EL (cell line): ENCODE measurements at places on chromosomes 2 and 18.

DNA sequence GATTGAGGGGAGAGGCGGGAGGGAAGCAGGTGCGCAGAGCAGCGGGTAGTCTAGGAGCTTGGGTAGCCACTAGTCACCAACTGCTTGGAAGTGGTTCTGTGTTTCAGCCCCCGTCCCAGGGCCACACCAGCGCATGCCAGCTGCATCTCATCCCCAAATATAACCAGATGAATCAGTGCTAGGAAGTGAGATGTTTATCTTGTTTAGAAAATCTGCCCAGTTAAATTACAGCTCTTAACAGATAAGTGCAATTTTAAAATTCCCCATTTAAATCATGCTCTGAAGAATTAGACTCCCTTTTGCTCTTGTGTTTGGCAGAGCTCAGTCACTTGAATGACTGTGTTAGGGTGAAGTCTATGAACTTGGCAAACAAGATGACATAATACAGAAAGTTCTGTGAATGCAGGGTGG is 193.8 kb downstream of the SEPTIN10 start:
- DNase-seq: peak; percentile 75

DNA sequence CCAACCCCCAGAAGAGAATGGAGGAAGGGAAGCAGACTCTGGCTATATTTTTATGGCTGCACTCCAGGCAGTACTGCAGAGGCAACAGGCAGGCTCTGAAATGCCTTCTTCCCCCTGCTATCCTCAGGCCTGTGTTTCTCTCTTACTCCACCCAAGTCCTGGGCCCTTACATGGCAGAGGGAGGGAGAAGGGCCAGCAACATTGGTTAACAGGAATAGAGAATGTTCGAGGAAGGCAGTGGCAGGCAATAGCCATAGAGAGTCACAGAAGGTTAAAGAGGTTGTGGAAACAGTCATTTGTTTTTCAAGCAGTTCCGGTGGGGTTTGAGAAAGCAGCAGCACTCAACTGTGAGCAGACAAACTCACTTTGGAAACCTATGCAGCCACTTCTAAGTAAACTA is 15.1 kb upstream of the DARS1 start:
- DNase-seq: no peak

DNA sequence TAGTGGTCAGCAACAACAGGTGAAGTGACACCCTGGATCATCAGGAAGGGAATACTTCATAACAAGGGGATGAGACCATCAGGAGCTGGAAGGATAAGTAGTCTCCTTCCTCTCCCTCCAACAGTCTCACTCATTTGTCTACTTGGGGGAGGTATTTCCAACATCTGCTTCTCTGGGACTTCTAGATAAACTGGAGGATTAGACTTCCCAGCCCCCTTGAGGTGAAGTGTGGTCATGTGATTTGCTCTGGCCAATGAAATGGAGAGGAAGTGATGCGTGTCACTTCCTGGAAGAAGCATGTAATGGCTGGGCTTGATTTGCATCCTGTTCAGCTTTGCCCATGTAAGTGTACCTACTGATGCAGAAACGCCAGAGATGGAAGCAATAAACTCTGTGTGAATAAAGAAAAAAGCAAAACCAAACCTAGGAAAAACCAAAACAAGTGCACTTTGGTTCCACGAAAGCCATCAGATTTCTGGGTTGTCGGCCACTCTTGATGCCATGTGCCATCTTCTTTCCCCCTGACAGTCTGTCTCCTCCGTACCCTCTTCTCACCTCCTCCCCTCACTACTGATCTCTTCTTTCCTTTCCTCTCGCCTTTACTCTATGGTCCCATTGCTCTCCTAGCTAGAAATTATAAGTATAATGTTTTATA is 76.1 kb upstream of the DNMT3A start:
- no peak for DNase-seq

DNA sequence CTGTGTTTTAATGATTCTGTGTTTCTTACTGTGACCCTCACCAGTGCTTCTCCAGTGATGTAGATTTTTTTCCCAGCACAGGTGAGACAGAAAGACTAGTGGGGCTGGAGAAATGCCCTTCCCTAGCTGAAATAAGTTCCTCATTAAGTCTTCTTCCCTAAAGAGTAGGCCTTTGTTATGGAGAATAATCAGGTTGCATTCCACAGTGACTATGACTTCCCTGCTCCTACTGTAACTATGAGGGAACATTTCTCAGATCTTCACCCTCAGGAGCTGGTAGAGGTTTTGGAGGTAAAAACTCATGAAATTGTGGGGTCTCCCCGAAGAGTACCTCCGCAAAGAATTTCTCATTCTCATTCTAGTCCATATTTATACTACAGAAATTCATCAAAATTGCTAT is 286.2 kb downstream of the GRB14 start:
- no peak for DNase-seq

DNA sequence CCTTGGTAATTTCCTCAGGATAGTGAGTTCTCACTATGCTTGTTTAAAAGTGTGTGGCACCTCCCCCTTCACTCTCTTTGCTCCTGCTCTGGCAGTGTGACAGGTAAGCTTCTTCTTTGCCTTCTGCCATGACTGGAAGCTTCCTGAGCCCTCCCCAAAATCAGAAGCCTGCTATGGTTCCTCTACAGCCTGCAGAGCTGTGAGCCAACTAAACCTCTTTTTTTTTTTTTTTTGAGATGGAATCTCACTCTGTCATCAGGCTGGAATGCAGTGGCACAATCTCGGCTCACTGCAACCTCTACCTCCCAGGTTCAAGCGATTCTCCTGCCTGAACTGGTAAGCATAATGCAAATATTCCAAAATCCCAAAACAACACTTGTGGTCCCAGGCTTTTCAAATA is 80.0 kb downstream of the SOWAHC start:
- peak; percentile 45 for DNase-seq

DNA sequence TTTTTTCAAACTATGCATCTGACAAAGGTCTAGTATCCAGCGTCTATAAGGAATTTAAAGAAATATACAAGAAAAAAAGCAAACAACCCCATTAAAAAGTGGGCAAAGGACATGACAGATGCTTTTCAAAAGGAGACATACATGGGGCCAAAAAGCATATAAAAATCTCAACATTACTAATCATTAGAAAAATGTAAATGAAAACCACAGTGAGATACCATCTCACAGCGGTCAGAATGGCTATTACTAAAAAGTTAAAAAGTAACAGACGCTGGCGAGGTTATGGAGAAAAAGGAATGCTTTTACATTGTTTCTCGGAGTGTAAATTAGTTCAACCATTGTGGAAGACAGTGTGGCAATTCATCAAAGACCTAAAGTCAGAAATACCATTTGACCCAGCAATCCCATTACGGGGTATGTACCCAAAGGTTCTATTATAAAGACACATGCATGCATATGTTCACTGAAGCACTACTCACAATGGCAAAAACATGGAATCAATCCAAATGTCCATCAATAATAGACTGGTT is 643.1 kb upstream of the LRRTM1 start:
- DNase-seq: no peak

DNA sequence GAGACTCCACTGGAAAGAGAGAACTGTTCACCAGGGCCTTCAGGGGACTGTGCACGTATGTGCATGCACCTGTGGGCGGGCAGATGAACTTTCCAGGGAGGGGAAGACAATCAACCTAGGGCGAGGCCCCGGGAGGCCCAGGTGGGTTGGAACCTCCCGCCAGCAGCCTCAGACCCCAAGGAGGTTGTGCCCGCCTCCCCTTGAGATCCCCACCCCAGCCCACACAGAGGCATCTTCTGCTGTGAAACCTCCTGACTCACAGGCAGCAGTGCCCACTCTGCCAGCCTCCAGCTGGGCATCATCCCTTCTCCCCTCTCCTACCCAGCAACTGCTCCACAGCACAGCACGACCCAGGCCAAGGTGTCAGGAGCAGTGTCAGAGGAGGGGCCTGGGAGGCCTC is 54.4 kb downstream of the FAM178B start:
- no peak for DNase-seq

- DNase-seq: peak; percentile 76
Observed at GRCh38 chr18:12295389-12296086, 12.5 kb upstream of the TUBB6 start.

DNA sequence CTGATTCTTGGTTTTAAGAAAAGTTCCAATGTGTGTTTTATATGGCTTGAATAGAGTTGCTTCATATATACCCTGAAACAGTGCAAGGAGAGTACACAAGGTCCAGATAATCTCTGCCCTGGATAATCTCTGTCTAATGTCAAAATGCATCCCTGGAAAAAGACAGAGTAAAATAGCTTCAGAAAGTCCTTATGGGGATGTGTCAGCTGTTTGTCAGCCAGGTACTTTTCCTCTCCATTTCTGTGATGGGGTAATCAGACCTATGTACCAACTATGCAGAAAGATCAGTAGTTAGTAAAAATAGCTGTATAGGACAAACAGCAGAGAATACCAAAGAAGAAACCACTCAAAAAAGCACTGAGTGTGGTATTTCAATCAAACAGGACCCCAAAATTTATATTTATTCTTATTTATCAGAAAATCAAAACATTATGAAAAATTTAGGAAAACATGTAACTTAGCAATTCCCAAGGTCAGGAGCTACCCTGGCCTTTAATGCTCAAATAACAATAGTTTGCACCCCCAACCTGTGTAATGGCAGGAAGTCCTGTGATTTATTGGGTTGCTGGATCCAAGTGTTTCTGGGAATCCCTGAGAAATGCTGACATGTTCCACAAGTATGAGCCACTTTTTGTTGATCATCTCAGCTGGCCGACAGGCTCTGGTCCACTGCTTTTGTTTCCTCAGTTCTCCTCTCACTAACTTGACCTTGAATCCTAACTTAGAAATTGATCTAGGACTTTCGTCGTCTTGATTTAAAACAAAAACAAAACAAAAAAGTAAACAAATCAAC is 69.6 kb downstream of the MDH1 start:
- DNase-seq: peak; percentile 26

DNA sequence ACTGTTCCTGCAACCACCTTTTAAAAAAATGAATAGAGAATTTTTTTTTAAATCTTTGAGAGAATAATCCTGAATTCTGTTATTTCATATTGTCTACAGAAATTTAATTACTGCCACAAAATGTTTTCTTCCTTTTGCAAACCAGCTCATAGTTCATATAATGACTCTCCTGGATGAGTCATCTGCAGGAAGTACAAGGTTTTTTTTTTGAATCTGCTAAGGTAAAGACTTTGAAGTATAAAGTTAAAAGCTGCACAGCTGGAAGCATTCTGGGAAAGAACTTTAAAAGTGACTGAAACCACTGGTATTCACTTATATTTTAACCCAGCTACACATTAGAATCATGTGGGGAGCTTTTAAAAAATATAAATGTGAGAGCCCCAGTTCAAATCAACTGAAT is 25.4 kb downstream of the SESTD1 start:
- DNase-seq: peak; percentile 9

DNA sequence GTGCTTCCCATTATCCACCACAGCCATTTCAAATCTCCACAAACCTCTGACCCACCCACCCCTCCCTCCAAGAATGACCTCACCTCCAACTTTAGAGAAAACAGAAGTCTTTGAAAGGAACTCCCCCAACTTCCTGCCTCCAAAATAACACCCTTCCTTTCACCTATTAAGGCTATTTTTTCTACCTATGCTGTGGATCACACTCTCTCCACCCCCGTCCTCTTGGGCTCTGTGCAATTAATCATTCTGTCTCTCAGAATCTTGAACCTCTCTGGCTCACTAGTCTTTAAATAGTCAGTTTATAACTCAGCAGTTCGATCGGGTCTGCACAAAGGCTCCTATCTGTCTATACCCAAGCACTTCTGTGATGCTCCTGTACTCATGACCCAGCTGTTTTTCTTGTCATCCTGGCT is 37.3 kb upstream of the XPO1 start:
- no peak for DNase-seq

- DNase-seq: no peak
Observed at GRCh38 chr18:37565101-37565976, at the start of gene CELF4. CELF4 (minus strand) TSS chr18:37565798.

DNA sequence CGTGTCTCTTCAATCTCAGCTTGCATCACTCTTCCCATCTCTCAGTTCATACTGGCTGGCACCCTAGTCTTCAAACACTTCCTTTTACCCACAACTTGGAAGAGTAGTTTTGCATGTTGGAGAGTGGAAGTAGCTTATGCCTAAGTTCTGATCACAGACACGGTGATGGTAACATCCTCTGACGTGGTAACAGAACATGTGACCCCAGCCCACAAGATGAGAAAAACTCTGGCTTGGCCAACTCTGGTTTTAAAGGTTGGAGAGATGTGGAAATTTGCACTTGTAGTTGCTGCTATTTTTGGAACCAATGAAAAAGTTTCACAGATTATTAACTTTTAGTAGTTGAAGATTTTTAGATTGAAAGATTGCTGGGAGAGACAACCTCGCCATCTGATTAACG is 155.4 kb upstream of the SLC35G4 start:
- DNase-seq: no peak

DNA sequence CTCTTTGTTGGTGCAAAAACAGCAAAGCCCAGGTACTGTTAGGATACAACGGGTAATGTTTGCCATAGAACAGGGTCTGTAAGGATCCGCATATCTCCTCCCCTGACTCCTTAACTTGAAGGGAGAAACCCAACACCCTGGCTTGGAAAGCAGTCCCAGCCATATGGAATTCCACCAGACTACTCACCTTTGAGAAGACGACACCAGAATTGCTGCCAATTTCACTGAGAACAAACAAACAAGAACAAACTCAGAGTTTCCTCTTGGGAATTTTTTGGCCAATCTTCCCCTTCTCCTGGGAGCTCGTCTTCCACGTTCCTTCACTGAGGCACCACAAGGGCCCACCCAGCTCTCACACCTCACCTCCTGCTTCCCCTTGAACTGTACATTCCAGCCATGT is 29.2 kb downstream of the CAPN14 start:
- DNase-seq: no peak
